ENCODE measurements at places on chromosomes 13 and 19.

DNA sequence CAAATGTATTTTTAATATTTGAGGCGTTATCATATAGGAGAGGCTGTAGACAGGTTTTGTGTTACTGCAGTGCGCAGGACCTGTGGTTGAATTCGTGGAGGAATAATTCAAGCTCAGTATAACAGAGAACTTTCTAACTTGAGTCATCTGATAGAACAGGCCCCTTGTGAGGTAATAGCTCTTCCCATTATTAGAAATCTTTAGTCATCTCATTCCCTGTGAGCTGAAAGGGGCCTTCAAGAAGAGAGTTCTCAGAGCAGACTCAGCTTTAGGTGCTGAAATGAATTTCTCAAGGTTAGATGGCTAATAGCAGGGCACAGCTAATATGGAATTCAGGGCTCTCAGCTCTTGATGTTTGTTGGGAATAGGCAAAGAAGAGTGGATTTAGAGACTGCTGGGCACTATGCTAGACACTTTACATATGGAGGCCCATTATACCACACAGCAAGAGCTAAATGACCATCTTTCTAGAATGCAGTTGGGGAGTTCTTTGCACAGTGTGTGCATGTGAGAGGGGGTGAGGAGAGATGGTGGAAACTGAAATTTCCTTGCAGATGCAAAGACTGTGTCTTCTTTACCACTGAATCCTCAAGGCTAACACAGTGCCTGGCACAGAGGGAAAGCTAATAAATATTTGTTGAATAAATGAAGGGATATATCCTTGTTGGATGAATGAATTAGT, 89.5 kb downstream of the DGKH start:
- no peak for DNase-seq

- DNase-seq = no peak
These were observed 775.7 kb upstream of the SPRY2 start for GRCh38 chr13:81116461-81117282.

- no peak for DNase-seq
These were observed 10.1 kb downstream of the PRR36 start for GRCh38 chr19:7863971-7864689.

GRCh38 chr19:8238251-8238650, 29.1 kb downstream of the CERS4 start:
- no peak for DNase-seq
